ENCODE measurements at places on chromosomes 12 and 14.

DNA sequence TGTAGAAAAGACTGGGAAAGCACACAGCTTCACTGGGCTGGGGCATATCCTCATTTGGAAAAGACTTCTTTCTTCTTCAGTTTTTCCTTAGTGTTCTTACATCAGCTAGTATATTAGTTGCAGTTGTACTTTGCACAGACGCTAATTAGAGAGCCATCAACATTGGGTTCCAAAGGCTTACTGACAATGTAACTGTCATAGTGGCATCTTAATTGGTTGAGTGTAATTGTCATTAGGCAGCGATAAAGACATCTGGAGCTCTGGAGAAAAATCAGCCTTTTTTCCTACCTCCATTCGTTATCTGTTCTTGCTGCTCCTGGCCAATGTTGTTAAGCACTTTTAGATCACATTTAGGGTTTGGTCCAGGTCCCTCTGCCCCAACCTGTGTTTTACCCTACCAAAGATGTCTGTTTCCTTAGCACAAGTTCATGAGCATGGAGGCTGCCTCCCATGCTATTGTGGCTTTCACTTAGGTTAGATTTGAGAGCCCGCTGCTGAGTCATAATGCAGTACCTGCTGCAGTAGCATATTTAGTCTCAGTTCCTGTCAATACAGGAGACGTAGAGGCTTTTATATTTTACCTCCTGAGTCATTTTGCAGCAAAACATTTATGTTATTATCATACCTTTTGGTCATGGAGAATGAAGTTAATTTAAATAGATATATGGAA, 49.2 kb downstream of the FBXW8 start:
- no peak for DNase-seq

GRCh38 chr14:65210118-65210821, 108.0 kb upstream of the MAX start:
- no peak for DNase-seq

DNA sequence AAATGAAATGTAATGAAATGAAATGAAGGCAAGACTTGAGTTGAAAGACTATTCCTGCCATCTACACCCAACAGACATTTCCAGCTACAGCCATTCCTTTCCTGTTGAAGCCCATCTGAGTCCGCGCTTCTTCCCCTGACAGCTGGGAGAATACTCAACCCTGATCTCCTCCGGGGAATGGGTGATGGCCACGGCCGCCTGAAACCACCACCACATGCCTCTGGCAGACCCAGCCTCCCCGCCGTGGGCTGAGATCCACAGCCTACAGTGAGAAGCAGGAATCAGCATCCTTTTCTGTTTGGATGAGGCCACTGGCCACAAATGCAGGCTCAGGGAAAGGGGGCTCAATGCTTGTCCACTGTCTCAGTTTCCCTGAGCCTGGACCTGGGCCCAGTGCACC, 130.3 kb downstream of the NCOR2 start:
- no peak for DNase-seq

DNA sequence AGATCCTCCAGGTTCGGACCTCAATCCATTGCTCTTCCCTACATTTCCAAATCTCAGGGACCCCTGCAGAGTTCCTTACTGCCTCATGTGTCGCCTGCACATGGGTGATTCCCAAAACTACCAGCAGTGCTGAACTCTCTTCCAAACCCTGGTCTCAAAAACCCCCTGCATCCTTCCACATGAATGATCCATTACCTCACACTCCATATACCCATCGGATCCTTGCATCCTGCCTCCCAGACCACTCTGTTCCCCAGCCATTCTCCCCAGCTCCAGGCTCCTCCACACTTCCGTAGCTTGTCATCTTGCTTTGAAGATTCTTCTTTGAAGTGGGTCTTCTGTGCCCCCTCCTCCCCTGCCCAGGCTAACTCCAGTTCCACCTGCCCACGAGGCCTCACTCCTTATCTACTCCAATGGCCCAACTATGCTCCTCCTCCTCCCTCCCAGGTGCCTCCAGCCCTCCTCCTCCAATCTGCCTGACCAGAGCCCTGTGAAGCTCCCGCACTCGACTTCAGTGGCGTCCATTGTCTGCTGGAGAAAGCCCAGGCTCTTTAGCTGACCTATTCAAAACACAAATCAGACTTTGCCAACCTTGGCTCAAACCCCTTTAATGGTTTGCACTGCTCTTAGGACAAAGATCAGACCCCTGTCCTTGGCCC, 13.8 kb downstream of the RAPGEF3 start:
- DNase-seq: no peak

DNA sequence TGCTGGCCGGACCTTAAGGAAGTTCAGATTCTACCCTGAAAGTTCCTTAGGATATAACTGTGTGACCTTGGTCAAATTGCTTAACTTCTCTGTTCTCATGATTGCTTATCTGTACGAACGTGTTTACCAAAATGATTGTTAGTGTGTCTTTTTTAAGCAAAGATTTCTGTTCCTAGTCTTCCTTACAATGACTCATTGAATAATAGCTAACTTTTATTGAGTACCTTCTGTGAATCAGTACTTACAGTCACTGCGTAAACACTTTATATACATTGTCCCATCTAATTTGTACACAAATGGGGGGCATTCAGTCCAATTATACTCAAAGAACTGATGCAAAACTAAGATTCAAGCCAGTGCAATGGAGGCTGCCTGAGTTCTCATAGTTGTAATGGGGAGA, 4.2 kb upstream of the TMEM30B start:
- no peak for DNase-seq

DNA sequence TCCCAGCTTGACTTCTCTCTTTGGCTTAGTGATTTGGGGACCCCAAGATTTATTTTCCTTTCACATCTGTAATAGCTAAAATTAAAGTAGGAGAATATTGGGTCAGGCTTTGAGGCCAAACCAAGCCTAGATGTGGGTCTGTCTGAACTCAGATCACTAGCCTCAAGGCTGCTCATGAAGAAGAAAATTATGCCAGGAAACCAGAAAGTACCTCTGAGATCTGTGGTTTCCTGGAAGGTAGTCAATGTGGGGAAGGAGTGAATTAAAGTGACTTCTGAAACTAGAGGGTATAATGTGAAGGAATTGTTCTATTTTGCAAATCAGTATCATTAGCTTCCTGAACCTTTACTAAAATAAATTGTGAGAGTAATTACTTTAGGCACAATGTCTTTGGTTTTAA, 13.4 kb upstream of the CLEC12A start:
- DNase-seq: no peak

DNA sequence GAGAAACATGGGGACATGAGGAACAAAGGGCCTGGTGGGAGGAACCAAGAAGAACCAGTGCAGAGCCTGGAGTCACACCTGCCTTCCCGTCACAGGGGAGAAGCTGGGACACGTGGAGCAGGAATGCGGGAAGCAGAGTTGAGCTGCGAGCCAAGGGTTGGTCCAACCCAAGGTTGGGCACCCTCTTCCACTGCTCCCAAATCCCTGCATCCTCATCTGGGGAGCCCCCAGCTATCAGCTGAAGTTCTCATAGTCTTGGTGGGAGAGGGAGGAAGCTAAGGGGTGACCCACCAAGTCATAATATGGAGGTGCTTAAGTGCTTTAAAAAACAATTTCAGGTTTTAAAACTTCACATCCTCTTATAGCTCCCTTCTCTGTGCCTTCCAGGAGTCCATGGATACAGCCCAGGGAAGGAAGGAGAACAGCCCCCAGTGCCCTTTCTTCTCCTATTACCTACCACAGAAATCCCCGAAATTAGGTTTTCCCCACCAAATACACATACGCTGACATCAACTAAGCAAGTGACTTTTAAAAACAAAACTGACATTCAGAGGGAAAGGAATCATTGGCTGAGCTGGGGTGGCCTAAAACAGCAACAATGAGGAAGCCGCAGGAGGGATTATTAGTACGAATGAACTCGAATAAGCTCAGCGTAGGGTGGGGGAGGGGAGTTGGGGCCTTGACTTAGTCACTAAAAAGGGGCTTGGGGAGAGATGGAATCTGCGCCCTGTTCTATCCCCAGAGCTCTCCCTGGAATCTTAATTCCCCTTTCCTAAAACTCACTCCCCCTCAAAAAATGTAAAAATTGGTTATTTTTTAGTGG, 4.5 kb downstream of the MYL6 start:
- DNase-seq: no peak

DNA sequence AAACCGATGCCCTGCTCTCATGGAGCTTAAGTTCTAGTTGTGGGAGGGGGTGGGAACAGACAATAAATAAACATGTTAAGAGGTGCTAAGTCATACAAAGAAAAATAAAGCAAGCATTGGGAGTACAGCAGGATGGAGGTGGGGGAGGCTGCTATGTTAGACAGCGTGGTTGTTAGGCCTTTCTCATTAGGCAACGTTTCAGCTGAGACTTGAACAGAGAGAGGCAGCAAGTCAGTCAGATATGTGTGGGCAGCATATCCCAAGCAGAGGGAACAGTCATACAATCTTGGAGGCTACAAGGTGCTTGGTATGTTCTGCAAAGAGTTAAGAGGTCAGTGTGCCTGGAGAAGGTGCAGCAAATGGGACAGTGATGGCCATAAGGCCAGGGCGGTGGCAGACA, 97.7 kb upstream of the CCDC196 start:
- DNase-seq: no peak

DNA sequence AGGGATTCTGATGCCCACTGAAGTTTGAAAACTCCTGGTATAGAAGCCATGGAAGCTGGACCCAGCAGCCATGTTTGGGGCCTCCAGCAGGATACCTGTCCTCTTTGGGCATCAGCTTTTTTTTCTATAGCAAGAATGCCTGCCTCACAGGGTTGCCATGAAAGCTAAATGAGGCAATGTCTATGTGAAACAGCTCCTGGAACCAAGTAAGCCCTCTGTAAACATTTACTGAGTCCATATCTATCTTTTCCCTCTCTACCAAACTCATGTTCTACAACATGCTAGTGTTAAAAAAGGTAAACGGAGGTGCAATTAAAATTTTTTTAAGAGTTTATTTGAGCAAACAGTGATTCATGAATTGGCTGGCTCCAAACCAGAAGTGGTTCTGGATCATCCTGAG, 28.6 kb downstream of the FLVCR2 start:
- DNase-seq: no peak

DNA sequence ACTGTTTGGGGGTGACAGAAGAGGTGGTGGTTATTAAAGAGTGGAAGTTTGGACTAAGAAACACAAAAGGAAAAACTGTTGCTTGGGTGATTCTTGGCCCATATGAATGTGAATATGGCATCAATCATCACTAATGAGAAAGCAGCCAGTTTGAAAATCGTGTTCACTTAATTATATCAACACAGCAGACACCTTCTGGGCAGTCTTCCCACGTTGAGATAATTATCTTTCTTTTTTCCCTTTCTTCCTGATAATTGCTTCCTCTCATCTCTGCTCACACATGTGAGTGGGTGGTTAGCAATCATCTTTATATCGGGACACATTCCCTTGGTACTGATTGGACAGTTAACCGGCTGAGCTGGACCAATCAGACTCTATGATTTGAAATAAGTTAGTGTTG, 539.7 kb downstream of the AACS start:
- no peak for DNase-seq

DNA sequence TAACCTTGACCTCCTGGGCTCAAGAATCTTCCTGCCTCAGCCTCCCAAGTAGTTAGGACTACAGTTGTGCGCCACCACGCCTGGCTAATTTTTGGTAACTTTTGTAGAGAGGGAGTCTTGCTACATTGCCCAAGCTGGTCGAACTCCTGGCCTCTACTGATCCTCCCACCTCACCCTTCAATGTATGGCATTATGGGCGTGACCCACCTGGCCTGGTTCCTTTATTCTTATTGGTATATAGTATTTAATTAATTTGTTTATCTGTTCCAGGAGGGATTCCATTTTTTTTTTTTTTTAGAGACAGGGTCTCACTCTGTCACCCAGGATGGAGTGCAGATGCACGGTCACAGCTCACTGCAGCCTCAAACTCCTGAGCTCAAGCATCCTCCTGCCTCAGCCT, 40.9 kb upstream of the EAPP start:
- DNase-seq: no peak

- no peak for DNase-seq
Observed at GRCh38 chr12:72647139-72647538, 375.0 kb downstream of the TRHDE start.

- DNase-seq: no peak
Observed at GRCh38 chr12:58844161-58844560, 76.1 kb downstream of the LRIG3 start.

- DNase-seq: no peak
Observed at GRCh38 chr12:9349888-9350885, 142.0 kb upstream of the PZP start.

DNA sequence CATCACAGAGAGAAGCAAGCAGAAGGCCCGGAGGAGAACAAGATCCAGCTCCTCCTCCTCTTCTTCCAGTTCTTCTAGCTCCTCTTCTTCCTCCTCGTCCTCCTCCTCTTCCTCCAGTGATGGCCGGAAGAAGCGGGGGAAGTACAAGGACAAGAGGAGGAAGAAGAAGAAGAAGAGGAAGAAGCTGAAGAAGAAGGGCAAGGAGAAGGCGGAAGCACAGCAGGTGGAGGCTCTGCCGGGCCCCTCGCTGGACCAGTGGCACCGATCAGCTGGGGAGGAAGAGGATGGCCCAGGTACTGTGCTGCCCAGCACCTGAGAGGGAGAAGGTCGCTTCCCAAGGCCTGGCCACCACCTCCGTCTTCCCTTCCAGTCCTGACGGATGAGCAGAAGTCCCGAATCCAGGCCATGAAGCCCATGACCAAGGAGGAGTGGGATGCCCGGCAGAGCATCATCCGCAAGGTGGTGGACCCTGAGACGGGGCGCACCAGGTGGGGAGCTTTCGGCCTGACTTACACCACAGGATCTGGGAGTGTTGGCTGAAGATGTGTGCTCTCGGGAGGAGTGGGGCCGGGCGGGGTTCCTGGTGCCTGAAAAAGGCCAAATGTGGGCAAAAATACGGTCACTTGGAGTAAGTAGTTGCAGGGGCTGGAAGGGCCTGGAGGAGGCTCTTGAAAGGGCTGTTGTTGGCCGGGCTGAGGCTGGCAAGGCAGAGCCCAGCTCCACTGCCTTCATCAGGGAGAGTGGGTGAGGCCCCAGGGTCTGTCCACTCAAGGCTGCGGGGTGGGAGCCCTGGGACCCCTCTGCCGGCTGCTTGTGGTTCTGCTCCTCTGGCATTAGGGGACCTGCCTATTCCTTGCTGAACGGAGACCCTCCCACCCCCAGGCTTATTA, 1.4 kb downstream of the ARL6IP4 start:
- DNase-seq: no peak

DNA sequence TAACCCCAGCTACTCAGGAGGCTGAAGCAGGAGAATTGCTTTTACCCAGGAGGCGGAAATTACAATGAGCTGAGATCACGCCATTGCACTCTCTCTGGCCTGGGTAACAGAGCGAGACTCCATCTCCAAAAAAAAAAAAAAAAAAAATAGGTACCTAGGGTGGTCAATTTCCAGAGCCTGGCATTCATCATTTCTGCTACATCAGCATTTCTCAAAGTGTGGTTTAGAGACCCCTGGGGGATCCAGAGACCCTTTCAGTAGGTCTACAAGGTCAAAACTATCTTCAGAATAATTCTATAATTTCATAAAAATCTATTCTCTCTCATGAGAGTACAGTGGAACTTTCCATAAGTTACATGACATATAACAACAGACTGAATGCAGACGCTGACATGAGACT, 19.9 kb downstream of the CERS5 start:
- no peak for DNase-seq

- no peak for DNase-seq
Observed at GRCh38 chr12:27208414-27208750, 35.7 kb upstream of the STK38L start.
